ENCODE measurements at places on chromosomes 16 and 17.

DNA sequence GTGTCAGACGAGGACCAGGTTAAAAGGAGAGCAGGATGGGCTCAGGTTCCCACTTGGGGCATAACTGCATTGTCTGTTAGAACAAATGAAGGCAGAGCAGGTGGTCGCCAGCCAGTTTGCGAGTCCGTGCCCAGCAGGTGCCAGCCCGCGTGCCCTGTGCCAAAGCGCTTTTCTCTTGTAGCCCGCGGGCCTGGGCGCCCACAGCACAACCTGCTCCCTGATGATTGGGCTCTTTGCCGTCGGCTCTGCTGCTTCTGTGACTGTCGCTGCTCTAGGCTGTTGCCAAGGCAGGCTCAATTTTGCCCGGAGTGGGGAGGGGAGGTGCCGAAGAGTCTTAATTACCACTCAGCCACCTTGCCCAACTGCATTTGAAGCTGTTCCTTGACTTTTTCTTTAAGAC, 21.1 kb downstream of the KNOP1 start:
- DNase-seq: no peak

- DNase-seq: no peak
Observed at GRCh38 chr16:64926476-64926875, 195.4 kb downstream of the CDH11 start.

DNA sequence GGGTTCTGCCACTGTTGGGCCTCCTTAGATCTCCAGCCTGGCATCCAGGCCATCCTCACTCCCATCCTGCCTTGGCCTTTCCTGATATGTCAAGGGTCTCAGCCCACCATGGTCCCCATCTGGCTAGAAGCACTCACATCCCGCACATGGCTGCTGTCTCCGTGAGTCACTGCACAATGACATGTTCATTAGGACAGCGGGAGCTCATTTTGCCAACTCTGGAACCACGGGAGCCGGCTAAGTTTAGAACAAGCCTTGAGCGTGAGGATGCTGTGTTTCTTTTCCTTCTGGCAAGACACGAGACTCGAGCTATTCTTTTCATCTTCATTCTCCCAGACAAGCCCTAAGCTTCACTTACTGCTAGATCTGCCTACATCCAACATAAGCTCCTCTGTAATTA, 65.7 kb upstream of the KSR1 start:
- DNase-seq: no peak

DNA sequence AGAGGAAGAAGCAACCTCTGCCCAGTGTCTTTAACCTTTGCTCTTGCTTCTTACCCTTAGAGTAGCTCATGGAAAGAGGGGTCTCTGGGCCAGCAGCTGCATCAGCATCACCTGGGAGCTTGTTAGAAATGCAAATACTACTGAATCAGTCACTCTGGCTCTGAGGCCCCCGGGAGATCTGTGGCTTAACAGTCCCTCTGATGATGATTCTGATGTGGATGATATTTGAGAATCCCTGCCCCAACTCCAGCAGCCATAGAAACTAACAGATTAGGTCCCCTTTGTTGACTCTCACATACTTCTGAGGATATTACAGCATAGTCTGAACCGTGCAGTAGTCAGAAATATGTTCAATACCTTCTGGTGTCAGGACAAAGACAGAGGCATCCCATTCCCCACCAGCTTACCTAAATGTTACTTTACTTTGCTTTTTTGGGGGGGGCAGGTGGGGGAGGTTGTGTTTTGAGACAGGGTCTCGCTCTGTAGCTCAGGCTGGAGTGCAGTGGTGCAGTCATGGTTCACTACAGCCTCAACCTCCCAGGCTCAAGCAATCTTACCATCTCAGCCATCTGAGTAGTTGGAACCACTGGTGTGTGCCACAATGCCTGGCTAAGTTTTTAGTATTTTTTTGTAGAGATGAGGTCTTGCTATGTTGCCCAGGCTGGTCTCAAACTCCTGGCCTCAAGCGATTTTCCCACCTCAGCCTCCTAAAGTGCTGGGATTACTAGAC, 220.1 kb downstream of the CCDC182 start:
- no peak for DNase-seq

DNA sequence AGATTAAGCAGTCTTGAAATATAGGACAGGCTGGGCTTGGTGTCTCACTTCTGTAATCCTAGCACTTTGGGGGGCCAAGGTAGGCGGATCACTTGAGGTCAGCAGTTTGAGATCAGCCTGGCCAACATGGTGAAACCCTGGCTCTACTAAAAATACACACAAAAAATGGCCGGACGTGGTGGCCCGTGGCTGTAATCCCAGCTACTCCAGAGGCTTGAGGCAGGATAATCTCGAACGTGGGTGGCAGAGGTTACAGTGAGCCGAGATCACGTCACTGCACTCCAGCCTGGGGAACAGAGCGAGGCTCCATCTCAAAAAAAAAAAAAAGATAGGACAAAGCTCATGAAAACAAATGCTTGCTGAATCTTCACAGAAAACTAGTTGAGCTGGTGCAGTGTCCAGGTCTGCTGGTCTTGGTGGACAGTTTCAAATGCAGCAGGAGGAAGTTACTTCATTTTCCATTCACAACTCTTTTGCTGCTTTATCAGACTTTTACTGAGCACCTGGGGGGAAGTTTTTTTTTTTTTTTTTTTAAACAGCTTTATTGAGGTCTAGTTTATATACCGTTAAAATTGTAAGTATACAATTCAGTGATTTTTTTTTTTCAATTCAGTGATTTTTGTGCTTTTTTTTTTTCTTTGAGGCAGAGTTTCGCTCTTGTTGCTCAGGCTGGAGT, 45.2 kb downstream of the SNX29 start:
- DNase-seq: no peak
